ENCODE measurements at places on chromosomes 12 and 14.

DNA sequence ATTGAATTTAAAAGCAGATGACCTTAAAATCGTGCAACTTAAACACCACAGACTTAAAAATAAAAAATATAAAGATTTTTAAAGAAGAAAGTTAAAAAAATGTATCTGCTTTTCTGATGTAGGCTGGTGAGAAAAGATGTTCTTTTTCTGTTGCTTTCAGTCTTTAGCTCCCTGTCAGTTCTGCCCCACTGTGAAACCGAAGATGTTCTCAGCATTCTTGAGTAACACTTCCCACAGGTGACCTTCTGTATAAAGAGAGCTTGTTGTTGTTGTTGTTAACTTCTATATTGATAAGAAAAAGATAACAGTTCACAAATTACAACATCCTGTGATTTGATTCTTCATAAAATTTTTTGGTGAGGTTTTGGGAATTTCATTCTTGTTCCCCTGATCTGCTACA, 377.9 kb upstream of the RGS6 start:
- DNase-seq: no peak

DNA sequence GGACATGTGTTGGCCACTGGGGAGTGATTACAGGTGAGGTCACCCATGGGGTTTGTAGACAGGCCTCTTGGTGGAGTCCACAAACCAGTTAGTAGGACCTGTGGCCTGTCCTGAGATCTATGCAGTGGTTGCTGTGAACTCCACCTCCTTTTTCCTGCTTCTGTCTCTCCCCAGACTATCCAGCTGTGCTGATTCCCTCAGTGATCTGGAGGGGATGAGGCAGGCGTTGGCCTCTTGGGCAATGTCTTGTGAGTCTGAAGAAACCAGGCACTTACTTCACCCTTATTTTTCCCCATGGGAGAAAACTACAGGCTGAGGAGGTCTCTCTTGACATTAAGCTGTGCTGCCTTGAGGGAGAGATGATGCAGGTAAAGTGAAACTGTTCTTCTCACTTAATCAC, 257.2 kb upstream of the PRICKLE1 start:
- peak; percentile 34 for DNase-seq

- DNase-seq: no peak
Measured at GRCh38 chr12:44816446-44817017, 59.6 kb downstream of the NELL2 start.

- no peak for DNase-seq
Measured at GRCh38 chr12:20696181-20696905, 1.2 kb downstream of the SLCO1C1 start.

DNA sequence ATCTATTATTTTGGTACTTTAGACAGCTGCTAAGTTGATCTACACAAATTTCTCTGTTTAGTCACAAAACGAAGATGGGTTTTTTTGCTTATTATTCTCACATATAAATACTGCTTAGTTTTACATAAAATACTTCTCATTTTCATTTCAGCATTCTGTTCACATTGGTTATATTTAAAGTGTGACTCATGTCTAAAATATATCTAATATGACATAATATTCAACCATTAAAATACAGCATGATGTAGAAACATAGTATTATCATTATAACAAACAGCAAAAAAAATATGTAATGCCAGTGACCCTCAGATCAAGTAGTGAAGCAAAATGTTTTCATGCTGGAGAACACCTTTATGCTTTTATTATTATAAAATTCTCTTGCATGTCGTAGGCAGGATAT, 63.7 kb downstream of the SH2B3 start:
- DNase-seq: no peak

DNA sequence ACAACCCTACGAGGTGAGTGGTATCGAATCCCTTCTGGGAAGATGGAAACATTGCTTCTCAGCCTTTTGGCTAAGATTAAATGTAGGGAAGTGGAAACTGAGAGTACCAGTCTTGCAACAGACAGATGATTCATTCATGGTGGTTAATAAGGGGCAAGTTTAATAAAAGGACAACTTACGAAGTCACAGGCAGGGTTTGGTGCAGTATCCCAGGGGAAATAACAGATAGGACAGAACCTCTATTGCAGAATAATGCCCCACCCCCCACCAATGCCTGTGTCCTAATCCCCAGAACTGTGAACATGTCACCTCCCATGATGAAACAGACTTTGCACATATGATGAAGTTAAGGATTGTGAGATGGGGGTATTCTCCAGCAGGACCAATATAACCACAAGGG, 212.5 kb downstream of the TBX5 start:
- DNase-seq: no peak

- DNase-seq: no peak
Measured at GRCh38 chr12:14422516-14423230, 57.2 kb downstream of the ATF7IP start.

- no peak for DNase-seq
Measured at GRCh38 chr14:37145395-37145794, 27.0 kb downstream of the SLC25A21 start.

GRCh38 chr12:108989376-108989775, 31.5 kb downstream of the SVOP start:
- no peak for DNase-seq

DNA sequence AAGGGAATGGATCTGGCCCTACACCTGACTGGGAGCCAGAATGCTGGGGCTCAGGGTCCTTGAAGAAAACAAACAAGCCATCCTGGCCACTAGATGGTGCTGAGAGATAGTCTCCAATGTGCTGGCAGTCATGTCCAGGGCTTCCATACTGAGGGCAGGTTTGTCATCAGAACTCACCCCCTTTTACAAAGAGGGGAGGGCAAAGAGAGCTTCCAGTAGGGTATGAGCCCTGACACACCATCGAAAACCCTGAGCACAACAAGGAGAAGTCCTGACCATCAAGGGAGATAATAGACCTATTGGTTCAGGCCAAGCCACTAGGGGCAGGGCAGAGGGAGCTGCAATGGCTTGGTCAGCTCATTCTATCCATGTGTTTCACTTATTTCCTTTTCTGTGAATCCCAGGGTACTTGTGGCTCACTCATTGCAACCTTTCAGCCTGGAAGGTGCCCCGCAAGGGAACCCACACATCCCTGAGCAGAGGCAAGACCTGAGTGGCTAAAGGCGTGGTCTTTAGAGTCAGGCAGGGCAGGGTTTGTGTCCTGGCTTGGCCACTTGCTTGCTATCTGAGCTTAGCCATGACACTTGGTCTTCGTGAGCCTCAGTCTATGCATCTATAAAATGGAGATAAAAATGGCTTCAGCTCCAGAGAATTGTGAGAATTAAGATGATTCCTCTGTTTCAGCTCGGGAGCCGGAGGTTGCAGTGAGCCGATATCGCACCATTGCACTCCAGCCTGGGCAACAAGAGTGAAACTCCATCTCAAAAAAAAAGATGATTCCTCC, 6.2 kb upstream of the PLEKHH1 start:
- DNase-seq: peak; percentile 62

- peak; percentile 33 for DNase-seq
Measured at GRCh38 chr14:49240383-49240782, 345.8 kb downstream of the RPS29 start.

DNA sequence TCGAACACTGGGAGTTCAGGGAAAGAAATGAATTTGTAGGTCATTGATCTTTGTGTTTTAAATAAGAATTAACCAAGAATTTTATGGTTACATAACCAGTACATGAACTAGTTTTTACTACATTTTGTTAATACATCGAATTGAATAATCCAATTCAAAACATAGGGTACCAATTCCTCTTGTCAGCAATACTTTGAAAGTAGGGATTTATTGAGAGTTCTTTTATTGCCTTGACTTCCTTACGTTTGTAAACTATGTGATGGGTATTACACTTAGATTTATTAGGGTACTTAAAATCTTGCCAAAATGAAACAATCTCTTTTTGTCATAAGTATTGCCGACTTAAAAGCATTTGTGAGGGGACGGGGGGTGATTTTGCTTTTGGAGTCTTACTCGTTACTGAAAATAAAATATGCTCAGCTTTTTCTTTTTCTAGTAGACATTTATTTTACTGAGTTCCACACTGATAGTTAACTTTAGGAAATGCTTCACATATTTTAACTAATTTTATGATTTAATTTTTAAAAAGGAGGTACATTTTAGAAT, 22.4 kb downstream of the SOCS2 start:
- no peak for DNase-seq

DNA sequence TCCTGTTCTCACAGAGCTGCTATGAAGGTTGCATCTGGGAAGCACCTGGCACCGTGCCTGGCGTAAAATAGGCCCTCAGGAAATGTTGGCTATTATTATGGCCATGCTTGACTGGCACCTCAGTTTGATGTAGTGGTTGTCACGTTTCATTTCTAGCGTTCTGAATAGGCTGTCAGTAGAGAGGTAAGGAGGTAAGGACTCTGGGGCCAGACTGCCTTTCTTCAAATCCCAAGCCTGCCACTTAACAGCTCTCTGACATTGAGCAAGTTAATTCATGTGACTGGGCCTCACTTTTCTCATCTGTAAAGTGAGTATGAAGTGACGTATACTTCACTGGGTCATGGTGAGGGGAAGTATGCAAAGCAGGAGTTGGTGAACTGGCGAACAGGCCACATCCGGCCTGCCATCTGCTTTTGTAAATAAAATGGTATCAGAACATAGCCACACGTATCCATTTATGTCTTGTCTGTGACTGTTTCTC, 196.2 kb downstream of the CACNA1C start:
- DNase-seq: peak; percentile 40

GRCh38 chr12:4034921-4035320, 161.7 kb upstream of the PARP11 start:
- DNase-seq: no peak

- DNase-seq: no peak
Measured at GRCh38 chr12:2177003-2177402, 124.2 kb downstream of the CACNA1C start.

- DNase-seq: no peak
Measured at GRCh38 chr12:117985182-117985581, 16.4 kb upstream of the KSR2 start.

DNA sequence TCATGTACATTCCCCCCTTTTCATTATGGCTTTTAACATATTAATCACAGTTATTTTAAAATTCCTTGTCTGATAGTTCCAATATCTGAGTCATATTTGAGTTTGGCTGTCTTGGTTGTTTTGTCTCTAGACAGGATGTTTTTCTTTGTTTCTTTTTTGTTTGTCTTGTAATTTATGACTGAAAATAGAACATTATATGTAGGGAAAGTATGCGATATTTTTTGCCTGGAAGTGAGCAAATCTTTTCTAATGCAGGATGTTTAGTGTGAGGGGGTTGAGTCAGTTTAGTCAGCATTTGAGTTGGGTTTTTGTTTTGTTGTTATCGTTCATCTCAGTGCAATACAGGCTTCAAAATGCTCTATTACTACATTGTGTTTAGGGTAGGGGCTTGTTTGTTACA, 239.7 kb downstream of the SNAPC1 start:
- DNase-seq: no peak

DNA sequence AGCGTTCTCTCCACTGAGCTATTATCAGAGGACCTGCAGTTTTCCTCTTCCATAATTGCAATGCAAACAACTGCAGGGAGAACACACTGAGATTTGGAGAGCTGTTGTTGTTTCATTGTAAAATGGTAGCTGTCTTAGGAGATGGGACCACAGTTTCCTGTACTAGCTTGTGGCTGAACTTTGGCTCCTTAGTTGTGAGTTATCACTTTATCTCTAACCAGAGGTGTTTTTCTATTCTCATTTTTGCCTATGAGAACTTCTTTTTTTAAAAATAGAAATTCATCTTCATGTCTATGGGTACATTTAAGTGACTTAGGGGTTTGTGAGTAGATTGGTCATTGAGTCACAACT, 216.5 kb downstream of the SLC38A4 start:
- no peak for DNase-seq

DNA sequence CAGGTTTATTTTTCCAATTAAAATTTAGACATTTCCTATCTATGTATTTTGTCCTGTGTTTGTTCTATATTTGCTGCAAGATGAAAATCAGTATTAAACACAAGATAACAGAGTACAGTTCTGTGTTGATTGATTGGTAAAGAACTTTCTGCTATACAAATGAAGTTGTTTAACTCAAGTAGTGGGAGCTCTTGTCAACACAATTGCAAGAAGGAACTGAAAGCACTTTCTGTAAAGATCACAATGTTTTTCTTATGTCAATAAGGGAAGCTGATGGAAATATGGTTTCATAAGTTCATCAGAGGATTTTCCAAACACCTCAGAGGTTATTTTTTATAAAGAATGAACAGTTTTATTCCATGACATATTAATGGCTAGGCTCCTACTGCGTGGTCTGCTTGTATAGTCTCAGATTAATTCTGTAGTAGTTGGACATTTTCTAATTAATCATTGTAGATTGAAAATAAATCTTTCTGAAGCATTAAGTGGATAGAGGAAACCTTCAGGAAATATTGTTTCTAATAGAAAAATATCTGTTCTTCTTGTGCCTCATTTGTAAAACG, 379.5 kb downstream of the LRFN5 start:
- DNase-seq: no peak

DNA sequence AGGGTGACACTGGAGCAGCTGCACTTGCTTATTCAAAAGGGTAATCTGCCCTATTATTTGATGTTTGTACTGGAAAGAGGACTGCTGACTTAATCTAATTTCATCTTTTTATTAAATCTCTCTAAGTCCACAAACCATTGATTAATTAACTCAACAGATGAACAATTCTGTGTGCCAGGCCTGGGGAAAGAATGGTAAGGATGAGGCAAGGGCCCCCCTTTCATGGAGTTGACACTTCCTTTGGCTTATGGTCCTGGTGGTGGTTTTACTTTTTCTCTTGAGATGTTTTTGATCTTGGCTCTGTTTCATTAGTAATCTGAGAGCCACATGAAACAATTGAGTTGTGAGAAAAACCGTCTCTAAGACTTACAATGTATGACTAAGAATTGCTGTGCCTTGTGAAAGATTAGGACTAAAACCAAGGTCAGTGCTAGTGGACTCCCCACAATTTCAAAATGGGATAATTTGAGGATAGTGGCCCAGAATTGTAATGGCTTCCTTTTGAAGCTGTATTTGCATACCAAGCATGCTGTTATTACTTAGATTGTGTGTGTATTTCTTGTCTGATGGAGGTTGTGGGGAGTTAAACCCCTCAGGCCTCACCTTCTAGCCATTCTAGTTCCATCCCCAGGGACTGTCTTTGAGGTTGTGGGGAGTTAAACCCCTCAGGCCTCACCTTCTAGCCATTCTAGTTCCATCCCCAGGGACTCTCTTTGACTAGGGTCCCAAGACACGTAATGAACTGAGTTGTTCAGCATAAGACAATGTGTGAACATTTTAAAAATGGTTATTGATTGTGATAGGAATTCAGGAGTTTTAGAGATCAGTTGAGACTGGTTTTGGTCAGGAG, 52.5 kb upstream of the EVL start:
- DNase-seq: no peak

DNA sequence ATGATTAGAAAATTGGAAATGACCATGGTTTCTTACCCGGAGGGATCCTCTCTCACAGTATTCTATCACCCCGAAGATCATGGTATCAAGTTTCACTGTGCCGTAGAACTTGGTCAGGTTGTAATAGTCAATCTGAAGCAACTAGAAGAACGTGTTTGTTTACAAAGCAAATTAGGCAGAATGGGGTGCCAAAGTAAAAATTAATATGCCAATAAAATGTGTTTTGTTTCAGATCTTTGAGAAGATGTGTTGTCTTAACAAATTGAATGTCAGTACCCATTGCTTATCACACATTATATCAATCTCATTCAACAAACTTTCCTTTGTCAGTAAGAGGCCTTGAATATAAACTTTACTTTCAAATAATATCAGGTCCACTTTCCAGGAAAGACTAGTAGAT, 45.0 kb downstream of the GUCY2C start:
- DNase-seq: no peak

- DNase-seq: peak; percentile 100
Measured at GRCh38 chr12:124917135-124917840, 2.8 kb upstream of the UBC start.

- peak; percentile 10 for DNase-seq
Measured at GRCh38 chr12:953776-954175, 4.3 kb upstream of the RAD52 start.
